ENCODE measurements at places on chromosomes 13 and 19.

DNA sequence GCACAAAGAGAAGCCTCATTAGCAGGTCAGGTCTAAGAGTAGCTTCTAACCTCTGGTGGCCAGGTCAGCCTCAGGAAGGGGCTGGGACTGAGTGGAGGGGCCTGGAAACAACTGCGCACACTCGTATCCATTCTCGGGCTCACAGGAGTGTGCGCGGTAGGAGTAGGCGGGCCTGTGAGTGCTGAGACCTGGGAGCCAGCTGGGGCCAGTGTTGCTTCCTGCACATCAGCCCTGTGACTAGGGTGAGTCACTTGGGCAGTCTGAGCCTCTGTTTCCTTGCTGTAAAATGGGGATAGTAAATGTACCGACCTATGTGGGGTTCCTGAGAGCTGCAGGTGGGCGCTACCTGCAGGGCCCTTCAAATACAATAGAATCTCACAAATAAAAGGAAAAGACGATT, 26.9 kb downstream of the SIN3B start:
- no peak for DNase-seq

DNA sequence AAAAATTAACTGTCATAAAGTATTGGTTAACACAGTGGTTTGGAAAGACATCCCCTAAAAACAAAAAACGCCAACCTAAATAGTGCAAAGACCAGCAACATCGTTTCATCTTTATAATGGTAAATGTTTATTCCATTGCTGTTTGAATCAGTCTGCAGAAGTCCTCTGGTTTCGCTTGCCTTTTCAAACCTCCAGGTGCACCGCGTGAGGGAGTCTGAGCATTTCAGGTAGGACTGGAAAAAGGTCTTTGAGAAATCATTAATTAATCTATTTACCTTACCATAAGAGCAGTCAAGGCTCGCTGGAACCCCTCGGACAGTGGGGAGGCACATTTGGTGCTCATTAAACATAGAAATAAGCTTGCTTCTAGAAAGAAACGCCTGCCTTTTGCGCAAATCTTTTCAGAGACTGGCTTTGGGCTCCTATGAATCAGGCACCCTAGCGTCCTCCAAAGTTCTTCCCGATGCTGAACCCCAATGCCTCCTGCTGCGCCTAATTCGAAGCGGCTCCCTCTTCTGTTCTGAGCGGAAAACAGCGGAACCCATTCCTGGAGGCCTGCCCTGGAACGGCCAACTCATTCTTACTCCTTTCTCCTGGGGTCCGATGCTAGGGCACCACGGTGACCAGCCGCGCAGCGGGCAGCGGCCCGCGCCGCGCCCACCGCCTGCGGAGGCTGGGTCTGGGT, 951 bp upstream of the MTUS2 start:
- DNase-seq: no peak

DNA sequence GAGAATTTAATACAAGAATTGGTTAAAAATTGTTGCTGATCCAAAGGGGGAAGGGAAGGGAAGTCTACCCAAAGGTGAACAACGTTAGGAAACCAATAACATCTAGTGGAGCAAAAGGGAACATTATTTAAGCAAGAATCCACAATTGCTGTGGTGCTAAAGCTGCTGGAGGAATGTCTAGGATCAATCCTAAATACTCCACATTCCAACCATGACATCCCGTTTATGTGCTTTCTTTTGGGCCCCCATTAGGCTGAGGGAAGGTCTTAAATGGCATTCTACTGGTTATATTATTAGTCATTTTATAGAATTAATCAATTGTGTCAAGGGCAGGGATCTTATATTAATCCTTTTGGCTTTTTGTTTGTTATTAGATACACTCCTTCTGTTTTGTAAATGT, 39.9 kb upstream of the VWA8 start:
- no peak for DNase-seq

- DNase-seq: no peak
These were observed 43.3 kb upstream of the RNF113B start for GRCh38 chr13:98220271-98220791.

GRCh38 chr13:77729502-77730221, 32.2 kb downstream of the SLAIN1 start:
- no peak for DNase-seq

DNA sequence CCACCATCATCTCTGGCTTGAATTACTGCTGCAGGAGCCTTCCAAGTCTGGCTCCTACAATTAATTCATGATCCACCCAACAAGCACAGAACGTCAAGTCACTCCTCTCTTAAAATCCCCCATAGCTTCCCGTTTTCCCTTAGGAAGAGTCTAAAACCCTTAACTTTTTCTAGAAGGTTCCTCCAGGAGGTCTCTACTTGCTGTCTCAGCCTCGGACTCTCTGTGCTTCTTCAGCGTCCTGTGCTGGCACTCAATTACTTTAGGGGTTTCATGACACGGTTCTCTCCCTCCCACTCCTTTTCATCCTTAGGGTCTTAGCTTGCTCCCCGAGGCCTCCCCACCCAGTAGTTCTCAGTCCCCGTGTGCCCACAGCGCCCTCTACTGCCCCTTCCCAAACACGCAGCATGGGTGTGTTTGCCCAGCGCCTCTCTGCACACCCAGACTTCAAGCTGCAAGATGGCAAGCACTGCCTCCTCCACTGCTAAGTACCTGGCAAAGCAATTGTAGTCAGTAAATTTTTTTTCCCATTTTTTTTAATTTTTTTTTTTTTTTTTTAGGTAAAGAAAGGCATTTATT, 25.8 kb upstream of the MAP3K10 start:
- peak; percentile 28 for DNase-seq
